ENCODE measurements at places on chromosomes 6 and 20.

GRCh38 chr6:143901885-143902750 lies 37.8 kb downstream of the ZC2HC1B start:
- DNase-seq: no peak

DNA sequence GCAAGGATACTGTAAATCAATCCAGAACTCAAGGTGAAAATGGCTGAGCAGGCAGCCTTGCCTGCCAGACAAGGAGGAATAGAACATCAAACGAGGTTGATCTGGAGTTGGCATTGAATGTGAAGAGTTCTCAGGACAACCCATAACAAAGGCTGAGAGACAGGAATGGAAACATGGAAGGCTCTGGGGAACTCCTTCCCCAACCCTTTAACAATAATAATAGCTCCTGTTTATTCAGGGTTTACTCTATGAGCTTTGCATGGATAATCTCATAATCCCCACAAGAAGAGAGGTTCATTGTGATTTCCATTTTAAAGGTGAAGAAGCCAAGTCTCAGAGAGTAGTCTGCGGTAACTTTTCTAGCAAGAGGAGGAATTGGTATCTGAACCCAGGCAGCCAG lies 151.7 kb downstream of the SOD2 start:
- no peak for DNase-seq

- DNase-seq: no peak
Observed at GRCh38 chr6:30889496-30889885, 5.2 kb downstream of the DDR1 start.

- DNase-seq: no peak
Observed at GRCh38 chr6:121223212-121223611, 111.1 kb downstream of the TBC1D32 start.

GRCh38 chr6:106496823-106497222 lies 132.5 kb downstream of the RTN4IP1 start:
- DNase-seq: no peak

DNA sequence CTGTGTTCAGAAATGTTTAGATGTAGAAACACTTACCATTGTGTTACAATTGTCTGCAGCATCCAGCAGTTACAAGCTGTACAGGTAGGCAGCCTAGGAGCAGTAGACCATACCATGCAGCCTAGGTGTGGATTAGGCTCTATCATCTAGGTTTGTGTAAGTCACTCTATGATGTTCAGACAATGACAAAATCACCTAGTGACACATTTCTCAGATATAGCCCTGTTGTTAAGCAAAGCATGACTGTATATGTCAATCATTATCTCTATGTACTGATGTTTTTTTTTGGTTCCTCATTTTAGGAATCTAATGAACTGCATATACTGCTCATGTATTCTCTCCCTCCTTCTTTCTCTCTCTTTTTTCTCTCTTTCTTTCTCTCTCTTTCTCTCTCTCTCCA lies 22.2 kb downstream of the CST8 start:
- DNase-seq: no peak

GRCh38 chr6:39941820-39942219 lies 7.6 kb upstream of the MOCS1 start:
- DNase-seq: no peak

GRCh38 chr6:169490830-169491229 lies 211.0 kb downstream of the WDR27 start:
- no peak for DNase-seq

- no peak for DNase-seq
Observed at GRCh38 chr20:47868236-47868635, 83.0 kb upstream of the SULF2 start.

GRCh38 chr6:57108691-57109090 lies 18.7 kb downstream of the ZNF451 start:
- no peak for DNase-seq

- DNase-seq: no peak
Observed at GRCh38 chr6:45493761-45494160, 116.0 kb upstream of the SUPT3H start.

DNA sequence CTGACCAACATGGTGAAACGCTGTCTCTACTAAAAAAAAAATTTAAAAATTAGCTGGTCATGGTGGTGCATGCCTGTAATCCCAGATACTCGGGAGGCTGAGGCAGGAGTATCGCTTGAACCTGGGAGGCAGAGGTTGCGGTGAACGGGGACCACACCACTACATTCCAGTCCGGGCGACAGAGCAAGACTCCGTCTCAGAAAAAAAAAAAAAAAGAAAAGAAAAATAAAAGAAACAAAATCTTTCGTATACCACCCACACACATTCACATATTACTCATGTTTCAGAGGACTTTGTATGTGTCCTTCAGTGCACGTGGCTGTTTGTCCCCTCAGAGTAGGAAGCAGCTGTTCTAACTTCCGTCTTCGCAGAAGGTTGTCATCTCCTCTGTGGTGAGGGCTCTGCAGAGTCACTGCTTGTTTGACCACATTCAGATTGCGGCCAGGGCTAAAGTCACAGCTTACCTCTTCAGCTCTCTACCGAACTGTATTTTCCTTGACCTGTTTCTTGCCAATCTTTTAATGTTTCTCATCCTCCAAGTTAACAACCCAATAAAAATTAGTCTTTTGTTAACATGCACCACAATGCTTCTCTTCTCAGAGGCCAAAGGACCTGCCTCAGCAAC lies 36.6 kb upstream of the HIVEP1 start:
- DNase-seq: peak; percentile 61
